ENCODE measurements at places on chromosomes 6 and 20.

DNA sequence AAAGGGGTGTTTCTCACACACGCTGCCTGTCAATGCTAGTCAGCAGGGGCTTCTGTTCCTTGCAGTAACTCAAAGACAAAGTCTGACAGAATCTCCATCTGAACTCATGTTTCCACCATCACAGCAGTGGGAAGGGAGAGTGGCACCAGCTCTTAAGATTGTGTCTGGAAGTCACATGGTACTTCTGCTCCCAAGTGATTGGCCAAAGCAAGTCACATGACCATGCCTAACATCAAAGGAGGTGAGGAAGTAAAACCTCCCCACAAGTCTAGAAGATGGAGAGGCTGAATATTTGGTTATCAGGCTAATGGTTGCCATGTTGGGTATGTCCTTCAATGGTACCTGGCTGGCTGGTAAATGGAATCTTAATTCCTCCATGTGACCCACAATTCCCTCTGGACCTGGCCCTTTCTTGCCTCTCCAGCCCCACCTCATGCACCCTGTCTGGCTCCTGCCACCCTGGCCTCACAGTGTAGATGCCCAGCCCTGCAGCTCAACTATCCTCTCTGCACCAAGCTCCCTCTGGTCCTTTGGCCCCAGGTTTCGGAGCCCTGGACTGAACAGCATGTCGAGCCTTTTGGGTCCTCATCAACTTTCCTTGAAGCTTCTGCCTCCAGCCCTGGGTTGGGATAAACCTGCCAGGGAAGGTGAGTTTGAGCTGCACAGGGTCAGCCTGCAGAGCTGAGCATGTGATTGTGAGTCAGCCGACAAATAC, 51.0 kb upstream of the PMEPA1 start:
- no peak for DNase-seq

GRCh38 chr20:37071481-37071911, 24.3 kb downstream of the RBL1 start:
- DNase-seq, result no peak

DNA sequence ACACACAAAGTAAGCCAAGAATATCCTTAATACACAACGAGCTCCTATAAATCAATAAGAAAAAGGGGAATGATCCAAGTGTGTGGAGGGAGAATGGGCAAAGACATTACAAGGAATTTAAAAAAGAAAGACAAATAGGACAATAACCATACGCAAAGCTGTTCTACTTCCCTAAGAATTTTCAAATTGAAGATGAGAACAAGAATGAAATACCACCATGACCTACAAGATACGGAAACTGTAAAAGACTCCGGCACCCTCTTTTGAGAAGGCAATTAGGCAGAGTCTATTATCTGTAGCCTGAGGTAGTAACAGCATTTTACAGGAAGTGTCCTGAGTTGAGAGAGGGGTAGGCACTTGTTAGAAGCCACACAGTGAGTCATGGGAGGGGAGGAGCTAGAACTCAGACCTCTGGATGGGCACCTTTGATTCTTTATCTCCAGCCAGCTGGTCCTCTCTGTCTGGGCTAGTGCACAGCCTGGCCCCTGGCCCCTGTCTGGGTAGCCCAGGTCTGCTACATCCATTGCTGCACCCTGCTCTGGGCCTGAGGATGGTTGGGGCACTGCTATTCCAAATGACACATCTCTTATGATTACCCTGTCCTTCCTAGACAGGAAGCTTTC, 15.3 kb downstream of the RSPO4 start:
- DNase-seq, result no peak

- no peak for DNase-seq
Observed at GRCh38 chr6:110432285-110432900, 17.0 kb upstream of the DDO start.

- no peak for DNase-seq
Observed at GRCh38 chr6:122014961-122015360, 384.5 kb upstream of the HSF2 start.

Measured in NCI-H146 (cell line).